Placental pericyte (primary cell): ENCODE measurements at places on chromosomes 16 and 17. TPM values are rescaled to one million over a fixed set of nuclear protein-coding genes. Genes with fewer than 3 reads are reported as not detected.

Gene NACA2
- total RNA-seq: not detected in 2 replicates

Gene SLC5A11
- 0.14 TPM in 1 of 2 replicates, not detected in the other for total RNA-seq

Gene SDR42E1
- 0.22 and 1.3 TPM in 2 replicates for total RNA-seq

Gene CLDN9
- total RNA-seq: not detected in 2 replicates

Gene SOX15
- total RNA-seq: 0.22 and 0.57 TPM in 2 replicates

Gene ABCC12
- total RNA-seq: 0.14 TPM in 1 of 2 replicates, not detected in the other

Gene ACAP1
- 0.22 TPM in 1 of 2 replicates, not detected in the other for total RNA-seq

Gene MIEN1
- total RNA-seq: 19.5 and 28.7 TPM in 2 replicates

Gene EDC4
- 61.1 and 85.3 TPM in 2 replicates for total RNA-seq

Gene IRX5
- total RNA-seq: 0.22 and 0.29 TPM in 2 replicates

Gene G6PC1
- not detected in 2 replicates for total RNA-seq

Gene C17orf67
- 0.57 and 1.1 TPM in 2 replicates for total RNA-seq

Gene ACSM2A
- not detected in 2 replicates for total RNA-seq

Gene PSMC5
- 41.9 and 47.3 TPM in 2 replicates for total RNA-seq

Gene DNAH2
- total RNA-seq: 0.88 TPM in 1 of 2 replicates, not detected in the other

Gene FBXO39
- total RNA-seq: 0.22 TPM in 1 of 2 replicates, not detected in the other

Gene SPG7
- 58.9 and 134 TPM in 2 replicates for total RNA-seq

Gene CLEC19A
- total RNA-seq: not detected in 2 replicates

Gene C16orf92
- not detected in 2 replicates for total RNA-seq

Gene TIMP2
- total RNA-seq: 131 and 164 TPM in 2 replicates

Gene SLFN14
- not detected in 2 replicates for total RNA-seq

Gene NEUROD2
- total RNA-seq: not detected in 2 replicates

Gene SLC39A11
- 12.7 and 27.1 TPM in 2 replicates for total RNA-seq

Gene PRDM7
- not detected in 2 replicates for total RNA-seq

Gene ANKRD40CL
- total RNA-seq: not detected in 2 replicates

Gene ABCA8
- 0.57 and 3.7 TPM in 2 replicates for total RNA-seq

Gene CPHXL
- total RNA-seq: not detected in 2 replicates

Gene CBX2
- 1.5 and 3.4 TPM in 2 replicates for total RNA-seq

Gene BICDL2
- total RNA-seq: under 0.01 TPM in 1 of 2 replicates, not detected in the other

Gene MED31
- total RNA-seq: 7.2 and 8.4 TPM in 2 replicates

Gene NRN1L
- total RNA-seq: 1.0 TPM in 1 of 2 replicates, not detected in the other

Gene TBX4
- not detected in 2 replicates for total RNA-seq

Gene TMEM238L
- total RNA-seq: not detected in 2 replicates

Gene TRPV3
- 1.4 and 5.5 TPM in 2 replicates for total RNA-seq

Gene CCL23
- not detected in 2 replicates for total RNA-seq

Gene FOXL1
- total RNA-seq: 1.1 and 12.2 TPM in 2 replicates

Gene ATXN7L3
- total RNA-seq: 43.5 and 65.1 TPM in 2 replicates

Gene CHRNB1
- total RNA-seq: 2.9 and 3.3 TPM in 2 replicates

Gene EVI2B
- total RNA-seq: 0.66 and 0.86 TPM in 2 replicates

Gene FOXN1
- total RNA-seq: not detected in 2 replicates

Gene SF3B3
- 77.7 and 190 TPM in 2 replicates for total RNA-seq

Gene C16orf74
- 11.2 and 21.8 TPM in 2 replicates for total RNA-seq

Gene CDRT15
- not detected in 2 replicates for total RNA-seq

Gene GPR179
- total RNA-seq: under 0.01 TPM in 1 of 2 replicates, not detected in the other

Gene MT4
- total RNA-seq: not detected in 2 replicates

Gene TPSD1
- total RNA-seq: not detected in 2 replicates

Gene TBC1D3
- total RNA-seq: not detected in 2 replicates

Gene NPIPA2
- 0.29 and 0.44 TPM in 2 replicates for total RNA-seq

Gene HSBP1
- 16.0 and 16.2 TPM in 2 replicates for total RNA-seq

Gene DRC7
- total RNA-seq: not detected in 2 replicates

Gene PRRT2
- 0.44 and 3.6 TPM in 2 replicates for total RNA-seq

Gene SERPINF2
- 0.14 and 0.22 TPM in 2 replicates for total RNA-seq

Gene ASPHD1
- 2.3 and 9.2 TPM in 2 replicates for total RNA-seq
